ENCODE measurements at places on chromosomes 3 and 15.

DNA sequence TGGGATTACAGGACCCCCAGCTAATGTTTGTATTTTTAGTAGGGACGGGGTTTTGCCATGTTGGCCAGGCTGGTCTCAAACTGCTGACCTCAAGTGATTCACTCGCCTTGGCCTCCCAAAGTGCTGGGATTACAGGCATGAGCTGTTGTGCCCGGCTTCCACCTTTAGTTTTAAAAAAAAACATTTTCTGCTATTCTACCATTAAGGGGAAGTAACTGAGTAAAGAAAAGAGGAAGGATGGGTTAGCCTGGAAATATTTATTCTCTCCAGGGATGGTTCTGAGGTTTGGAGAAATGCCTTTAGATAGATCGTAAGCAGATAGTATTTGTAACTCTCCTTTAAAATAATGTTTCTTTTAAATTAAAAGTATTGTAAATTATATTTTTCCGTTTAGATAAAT, 3.1 kb downstream of the AP4E1 start:
- no peak for DNase-seq

DNA sequence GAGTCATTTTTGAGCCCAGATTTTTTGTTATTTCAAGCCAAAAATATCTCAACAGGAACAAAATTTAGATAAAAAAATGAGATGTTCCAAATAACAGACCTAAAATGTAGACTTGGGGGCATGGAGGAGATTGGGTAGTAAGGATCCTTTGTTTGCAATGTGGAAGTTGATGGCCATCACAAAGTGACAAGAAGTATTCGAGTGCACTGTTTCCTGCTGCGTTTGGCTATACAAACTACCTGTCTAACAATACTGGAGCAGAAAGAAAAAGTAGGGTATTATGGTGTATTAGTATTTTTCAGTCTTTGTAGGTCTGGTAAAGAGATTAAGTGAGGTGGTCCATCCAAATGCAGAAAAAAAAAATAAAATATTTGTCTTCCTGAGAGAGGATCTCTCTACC, 284.2 kb downstream of the C3orf38 start:
- DNase-seq: no peak

GRCh38 chr3:110393941-110394340, 677.7 kb upstream of the NECTIN3 start:
- DNase-seq: no peak

- no peak for DNase-seq
Observed at GRCh38 chr3:40593351-40593750, 68.6 kb downstream of the ZNF621 start.

DNA sequence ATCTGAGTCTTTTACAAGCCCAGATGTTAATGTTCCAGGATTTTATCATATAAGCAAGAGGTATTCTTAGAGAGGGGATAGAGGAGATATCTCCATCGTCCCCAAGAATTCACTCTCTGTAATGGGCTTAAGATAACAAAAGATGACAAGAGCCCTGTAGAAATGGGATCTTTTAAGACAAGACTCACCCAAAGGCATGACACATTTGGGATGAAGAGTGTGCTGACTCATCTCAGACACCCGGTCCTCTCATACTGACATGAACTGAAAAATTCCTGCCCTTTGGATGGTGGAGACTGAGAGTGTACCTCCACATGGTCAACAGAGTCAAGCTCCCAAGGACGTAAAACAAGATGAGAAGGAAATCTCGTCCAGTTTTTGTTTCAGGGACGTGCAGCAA, 11.0 kb downstream of the LEKR1 start:
- DNase-seq: no peak

- DNase-seq: no peak
Observed at GRCh38 chr3:86929046-86929445, 61.9 kb downstream of the VGLL3 start.

- DNase-seq: no peak
Observed at GRCh38 chr3:141202682-141203081, 28.9 kb upstream of the PXYLP1 start.

- DNase-seq: no peak
Observed at GRCh38 chr15:79154483-79155135, 64.0 kb upstream of the RASGRF1 start.

- no peak for DNase-seq
Observed at GRCh38 chr3:178203165-178203564, 333.1 kb upstream of the KCNMB2 start.

DNA sequence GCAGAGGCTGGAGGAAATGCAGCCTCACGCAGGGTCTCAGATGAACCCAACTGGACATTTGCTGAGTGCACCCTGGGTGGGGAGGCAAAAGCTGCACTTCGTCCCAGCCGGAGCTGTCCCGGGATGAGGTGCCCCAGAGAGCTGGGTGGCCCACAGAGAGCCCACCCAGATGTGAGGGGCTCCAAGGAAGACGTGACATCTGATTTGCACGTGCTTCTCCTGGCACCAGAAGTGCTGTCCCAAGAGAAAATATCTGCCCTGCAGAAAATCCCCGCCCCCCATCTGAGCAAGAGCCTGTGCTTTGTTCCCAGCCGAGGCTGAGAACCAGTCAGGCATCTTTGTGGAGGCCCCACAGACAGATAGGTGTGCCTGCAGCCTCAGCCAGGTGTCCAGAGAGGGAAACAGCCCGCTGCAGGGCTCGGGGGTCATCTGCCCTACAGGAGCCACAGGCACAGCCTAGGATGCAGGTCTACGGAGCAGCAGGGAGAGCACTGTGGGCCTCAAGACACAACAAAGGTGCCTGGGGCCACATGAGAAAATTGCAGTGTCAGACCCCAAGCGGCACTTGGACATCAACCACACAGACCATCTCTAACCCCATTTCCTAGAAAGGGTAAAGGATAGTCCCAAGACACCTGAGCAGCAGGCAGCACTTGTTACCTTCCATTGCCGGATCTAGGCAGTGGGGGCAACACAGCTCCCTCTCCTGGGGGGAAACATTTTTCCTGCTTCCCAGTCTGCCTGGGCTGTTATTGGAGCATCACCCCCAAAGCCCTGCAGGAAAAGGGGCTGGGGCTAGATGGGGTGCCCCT, 5.8 kb downstream of the TMIE start:
- no peak for DNase-seq

Data from nephron progenitor cell (in vitro differentiated cells).